ENCODE measurements at places on chromosomes 1 and 21.
A peak's percentile ranks its signal among the peaks of the same experiment; 100 is the strongest.

DNA sequence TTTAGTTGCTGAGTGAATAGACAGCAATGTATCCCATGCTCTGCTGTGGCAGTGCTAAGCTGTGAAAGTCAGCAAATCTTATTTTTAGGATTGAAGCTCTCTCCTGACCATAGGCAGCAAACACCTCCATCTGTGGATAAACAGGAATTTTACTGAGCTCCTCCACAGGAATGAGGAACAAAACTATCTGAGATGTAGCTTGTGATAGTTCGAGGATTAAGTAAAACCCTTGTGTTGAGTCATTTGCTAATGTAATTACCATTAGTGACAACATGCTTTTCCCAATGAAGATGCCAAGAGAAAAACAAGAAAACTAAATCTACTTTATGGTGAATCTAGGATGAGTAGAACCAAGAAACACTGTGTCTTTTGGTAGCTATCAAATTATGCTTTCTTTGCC, 122.7 kb downstream of the CLEC20A start:
- DNase-seq: no peak

- no peak for DNase-seq
These were observed 94.6 kb downstream of the KCNJ15 start for GRCh38 chr21:38351176-38351959.

DNA sequence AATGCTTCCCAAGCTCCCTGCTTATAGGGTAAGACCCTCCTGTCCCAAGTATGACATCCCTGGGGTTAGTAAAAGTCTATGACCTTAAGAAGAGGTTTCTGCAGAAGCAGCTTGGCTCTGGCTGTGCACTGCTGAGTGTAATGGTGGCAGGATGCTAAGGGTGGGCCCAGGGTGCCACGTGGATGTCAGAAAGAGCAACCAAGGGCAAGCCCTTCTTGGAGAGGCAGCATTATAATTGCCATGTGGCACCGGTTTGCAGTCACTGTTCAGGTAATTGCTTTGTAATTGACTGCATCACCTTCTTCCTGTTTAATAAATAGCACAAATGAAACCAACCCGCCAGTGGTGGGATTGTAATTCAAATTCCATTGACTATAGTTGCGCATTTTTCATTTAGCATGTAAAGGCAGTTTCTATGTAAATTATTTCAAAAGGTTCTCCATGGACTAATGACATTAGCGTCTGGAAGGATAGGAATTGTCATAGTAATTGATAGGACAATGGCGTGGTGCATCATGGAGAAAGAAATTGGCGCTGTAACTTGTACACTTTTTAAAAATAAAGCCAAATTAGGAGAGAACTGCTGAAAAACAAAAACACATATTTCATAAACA, 490.6 kb upstream of the VAMP3 start:
- no peak for DNase-seq

DNA sequence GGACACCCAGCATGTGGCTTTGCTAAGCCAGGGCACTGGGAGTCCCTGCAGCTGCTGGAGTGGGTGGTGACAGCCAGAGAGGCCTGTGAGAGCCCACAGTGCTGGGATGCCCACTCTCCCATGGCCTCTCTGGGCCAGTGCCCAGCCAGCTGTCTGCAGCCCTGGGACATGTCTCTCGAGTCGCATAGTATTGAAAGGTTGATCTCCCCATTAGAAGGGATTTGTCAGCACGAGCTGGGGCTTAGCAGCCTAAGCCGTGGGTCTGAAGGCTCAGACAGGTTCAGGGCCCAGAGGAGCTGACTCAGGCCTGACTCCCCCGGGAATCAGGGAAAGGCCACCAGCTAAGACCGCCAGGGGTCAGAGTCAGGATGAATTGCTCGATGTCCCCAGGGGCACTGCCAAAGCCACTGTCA, 53.5 kb downstream of the FOXD2 start:
- DNase-seq: no peak

GRCh38 chr1:62796221-62796620, 12.3 kb downstream of the ATG4C start:
- no peak for DNase-seq

- DNase-seq: no peak
These were observed 1.2 kb downstream of the SZRD1 start for GRCh38 chr1:16367968-16368890.

DNA sequence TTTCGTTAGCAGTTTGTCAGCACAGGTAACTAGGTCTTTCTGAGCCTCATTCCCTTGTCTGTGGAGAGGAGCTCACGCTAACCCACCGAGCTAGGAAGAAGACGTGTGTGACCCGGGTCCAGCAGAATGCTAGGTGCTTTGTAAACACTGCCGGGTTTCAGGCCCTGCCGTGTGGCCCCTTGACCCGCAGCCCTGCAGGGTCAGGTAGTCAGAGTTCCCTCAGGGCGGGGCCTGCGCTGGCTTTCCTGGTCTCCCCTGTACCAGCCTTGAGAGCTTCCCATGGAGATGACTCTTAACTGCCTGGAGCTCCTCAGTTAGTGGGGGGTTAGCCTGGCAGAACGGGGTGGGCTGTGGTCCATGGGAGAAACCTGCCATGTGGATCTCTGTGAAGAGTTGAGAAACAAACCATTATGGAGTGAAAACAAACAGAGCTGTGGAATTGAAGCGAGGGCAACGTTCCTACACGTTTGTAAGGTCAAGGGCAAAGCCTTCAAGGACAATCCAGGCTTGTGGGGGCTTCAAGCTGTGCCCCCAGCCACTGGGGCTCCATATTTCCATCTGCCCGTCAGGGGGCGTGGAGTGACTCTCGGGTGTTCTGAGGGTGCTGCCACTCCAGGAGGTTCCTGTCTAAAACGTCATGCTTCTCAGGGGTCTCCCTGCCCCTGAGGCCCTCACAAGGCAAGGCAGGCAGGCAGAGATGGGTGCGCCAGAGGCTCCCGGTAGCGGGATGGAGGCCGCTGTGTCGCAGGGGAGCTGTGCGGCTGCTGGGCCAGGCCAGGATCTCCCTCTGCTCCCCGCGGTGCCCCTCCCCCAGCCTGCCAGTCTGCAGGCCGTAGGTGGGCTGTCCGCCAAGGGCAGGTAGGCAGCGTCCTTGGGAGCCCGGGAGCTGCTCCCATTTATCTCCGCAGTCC, 23.8 kb downstream of the LHX4 start:
- no peak for DNase-seq

- DNase-seq: no peak
These were observed 7.6 kb downstream of the SIM2 start for GRCh38 chr21:36706482-36706852.

- no peak for DNase-seq
These were observed 25.5 kb downstream of the RCC2 start for GRCh38 chr1:17414022-17414421.

- peak; percentile 42 for DNase-seq
These were observed 127.4 kb upstream of the DPYD start for GRCh38 chr1:98048244-98048643.

DNA sequence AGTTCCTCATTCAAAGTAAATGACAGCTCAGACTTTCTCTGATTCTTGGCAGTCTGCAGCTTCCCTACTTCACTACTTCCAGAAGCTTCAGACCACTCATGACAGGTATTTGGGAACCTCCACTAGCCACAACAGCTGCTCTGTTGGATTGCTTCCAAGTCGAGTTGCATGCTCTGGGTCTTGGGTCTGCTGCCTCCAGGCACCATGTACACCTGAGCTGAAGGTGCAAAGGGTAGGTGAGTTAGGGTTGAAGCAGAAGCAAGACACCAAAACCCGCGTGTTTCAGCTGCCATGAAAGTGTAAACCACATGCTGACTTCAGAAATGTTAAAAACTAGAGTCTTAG, 62.7 kb downstream of the ZNF684 start:
- no peak for DNase-seq

All from activated gamma-delta T cell treated with anti-CD3 and anti-CD28 coated beads, Interleukin-2, amount 50 U/mL, for 16 hours (primary cell).